ENCODE measurements at places on chromosomes 2 and 18.

- no peak for DNase-seq
Observed at GRCh38 chr18:49183921-49184320, 233.2 kb upstream of the SMAD7 start.

DNA sequence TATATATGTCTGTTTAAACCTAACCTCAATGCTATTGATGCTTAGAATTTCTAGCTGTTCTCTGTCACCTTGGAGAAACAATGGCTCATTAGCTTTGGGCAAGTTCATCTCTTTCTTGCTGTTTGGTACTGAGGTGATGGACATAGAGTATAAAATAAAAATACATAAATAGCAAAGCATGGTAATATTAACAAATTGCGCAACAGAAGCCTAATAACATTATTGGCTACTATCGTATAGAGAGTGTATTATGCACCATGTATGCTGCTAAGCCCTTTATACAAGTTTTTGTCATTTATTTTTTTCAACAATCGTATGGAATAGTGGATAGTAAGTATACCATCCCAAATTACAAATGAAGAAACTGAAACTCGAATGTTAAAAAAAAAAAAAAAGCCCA is 100.1 kb downstream of the ICOS start:
- DNase-seq = no peak

GRCh38 chr2:112540906-112541305 is 1.4 kb upstream of the POLR1B start:
- no peak for DNase-seq

- DNase-seq = no peak
Observed at GRCh38 chr2:168526641-168527040, 70.6 kb downstream of the CERS6 start.

DNA sequence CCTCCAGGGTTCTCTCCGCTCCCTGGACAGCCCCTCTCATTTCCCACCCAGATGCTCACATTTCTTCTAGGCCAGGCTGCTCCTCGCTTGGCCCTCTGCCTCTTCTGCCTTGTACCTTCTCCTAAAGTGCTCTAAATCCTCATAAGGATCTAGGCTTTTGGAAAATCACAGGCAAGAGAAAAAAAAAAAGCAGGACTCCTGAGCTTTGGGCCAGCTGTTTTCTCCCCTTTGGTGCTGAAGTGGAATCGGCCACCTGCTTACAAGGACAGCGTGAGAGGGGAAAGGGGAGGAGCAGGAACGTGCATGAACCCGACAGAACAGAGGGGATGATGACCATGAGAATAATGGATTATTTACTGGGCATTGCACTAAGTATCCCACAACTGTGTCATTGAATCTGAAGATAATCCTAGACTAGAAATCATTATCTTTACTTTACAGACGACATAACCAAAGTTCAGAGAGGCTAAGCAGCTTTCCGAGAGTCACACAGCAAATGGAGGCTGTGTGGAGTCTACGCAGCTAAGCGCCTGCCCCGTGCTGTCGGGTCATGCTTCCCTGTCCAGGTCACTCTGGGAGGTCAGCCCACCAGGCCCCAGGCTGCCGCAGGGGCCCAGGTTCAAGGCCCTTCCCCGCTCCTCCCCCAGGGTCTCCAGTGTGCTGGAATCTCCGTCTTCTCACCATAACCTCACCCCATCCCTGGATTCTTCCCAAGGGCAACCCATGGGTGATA is 141.9 kb downstream of the PXDN start:
- no peak for DNase-seq

GRCh38 chr2:143824791-143825190 is 695.1 kb downstream of the ZEB2 start:
- DNase-seq = no peak

GRCh38 chr18:54734059-54734458 is 94.2 kb upstream of the RAB27B start:
- DNase-seq = no peak

DNA sequence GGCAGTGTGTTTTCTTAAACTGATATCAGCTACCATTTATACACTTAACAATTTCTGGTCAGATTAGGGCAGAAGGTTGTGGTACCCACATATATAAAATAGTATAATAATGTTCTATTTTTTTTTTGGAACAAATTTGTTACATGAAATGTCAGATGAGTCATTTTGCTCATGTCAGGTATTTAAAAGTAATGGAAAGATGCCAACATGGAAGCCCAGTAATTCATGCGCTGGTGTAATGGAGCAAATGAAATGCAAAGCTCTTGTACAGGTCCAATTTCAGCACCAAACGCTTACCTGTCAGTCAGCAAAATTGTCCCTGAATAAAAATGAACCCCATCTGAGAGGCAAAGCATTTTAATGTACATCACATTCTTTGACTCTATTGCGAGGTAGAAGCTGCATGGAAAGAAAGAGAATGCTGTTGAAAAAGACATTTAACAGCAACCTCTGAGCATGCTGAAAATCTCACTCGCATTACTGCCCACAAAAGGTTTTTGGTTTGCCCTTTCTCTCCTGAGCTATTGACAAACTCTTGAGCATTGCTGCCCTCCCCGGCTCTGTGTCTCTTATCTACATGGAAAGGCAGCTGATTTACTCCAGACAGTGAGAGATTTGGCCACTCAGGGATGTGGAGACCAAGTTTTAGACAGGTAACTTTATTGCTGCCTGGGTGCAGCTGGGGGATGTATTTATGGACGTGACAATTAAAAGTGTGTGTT is 217.5 kb downstream of the CAMKMT start:
- no peak for DNase-seq

DNA sequence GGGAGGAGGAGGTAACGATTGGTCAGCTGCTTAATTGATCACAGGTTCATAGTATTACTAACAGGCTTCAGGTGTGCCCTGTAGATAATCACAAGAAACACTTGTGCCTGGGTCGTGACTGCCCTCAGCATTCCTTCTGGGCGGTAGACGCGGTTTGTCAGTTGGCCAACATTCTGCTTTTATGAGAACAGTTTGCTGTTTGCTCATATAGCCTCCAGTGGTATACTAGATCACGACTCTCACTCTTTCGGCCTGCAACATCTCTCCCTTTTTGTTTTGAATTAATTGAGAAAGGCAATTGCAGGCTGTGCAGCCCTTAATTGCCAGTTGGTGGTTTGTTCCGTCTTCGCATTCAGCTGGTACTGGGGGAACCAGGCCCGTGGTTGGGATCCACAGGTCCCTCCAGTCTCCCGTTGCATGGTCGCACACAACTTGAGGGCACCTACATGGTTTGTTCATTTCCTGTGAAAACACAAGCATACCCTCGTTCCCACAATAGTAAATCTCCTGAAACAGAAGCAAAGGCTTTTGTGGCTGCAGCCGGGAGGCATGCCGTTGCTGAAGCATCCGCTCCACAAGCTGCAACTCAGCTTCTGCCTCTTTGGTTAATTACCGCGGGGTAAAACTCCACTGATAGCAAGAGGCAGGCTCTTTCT is 30.3 kb upstream of the GPR17 start:
- no peak for DNase-seq
